Spinal cord (tissue), 10 donors: ENCODE measurements at places on chromosomes 2 and 18. TPM values are rescaled to one million over a fixed set of nuclear protein-coding genes. Genes with fewer than 3 reads are reported as not detected.

- H3K4me3 ChIP-seq: no peak overlapping the region
- no peaks in the 10 kb centered on the region for H3K36me3 ChIP-seq
- no peaks in the 10 kb centered on the region for H3K27me3 ChIP-seq
- peaks cover 3% of the 10 kb centered on the region for H3K4me1 ChIP-seq
- DNase-seq: no peak
These were observed 49.6 kb upstream of the KLF7 start for GRCh38 chr2:207215308-207215707.

The PNO1 gene
- 14.8 TPM for polyA plus RNA-seq

The TUBA3E gene
- polyA plus RNA-seq: not detected

The IFIH1 gene
- 6.1 TPM for polyA plus RNA-seq

The PPP1R1C gene
- polyA plus RNA-seq: 9.7 TPM

- DNase-seq: no peak
- H3K27me3 ChIP-seq: no peaks in the 10 kb centered on the region
- H3K4me3 ChIP-seq: no peak overlapping the region
- no peak overlapping the region for H3K27ac ChIP-seq
These were observed 14.1 kb upstream of the FHOD3 start for GRCh38 chr18:36283448-36283847.

The CD28 gene
- 0.78 TPM for polyA plus RNA-seq

- no peaks in the 10 kb centered on the region for H3K36me3 ChIP-seq
- H3K4me1 ChIP-seq: no peaks in the 10 kb centered on the region
- H3K27me3 ChIP-seq: no peaks in the 10 kb centered on the region
These were observed 308.9 kb upstream of the ATP5MC3 start for GRCh38 chr2:175490360-175490791.

DNA sequence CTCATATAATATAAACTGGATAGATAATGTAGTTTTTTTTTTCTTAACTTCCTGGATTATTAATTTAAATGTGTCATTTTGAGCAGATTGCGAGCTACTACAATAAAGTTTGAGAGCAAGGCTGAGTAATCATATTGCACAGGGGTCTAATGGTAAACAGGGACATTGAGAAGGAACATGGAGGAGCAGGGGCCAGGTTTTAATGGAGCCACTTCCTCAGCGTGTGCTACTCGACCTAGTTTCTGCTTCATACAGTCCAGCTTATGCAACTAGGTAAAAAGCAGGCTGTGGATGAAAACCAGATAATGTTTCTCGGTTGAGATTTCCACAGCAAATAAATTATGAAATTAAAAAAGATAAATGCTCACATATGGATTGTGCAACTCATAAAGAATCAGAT is 1915.7 kb upstream of the CELF4 start:
- no peaks in the 10 kb centered on the region for H3K36me3 ChIP-seq
- no peaks in the 10 kb centered on the region for H3K4me1 ChIP-seq
- no peaks in the 10 kb centered on the region for H3K27me3 ChIP-seq
- no peak overlapping the region for H3K4me3 ChIP-seq
- DNase-seq: no peak
- no peak overlapping the region for H3K27ac ChIP-seq

The KIF5C gene
- 197 TPM for polyA plus RNA-seq

The GALR1 gene
- 1.4 TPM for polyA plus RNA-seq

The CMPK2 gene
- 6.6 TPM for polyA plus RNA-seq

- no peaks in the 10 kb centered on the region for H3K27me3 ChIP-seq
- H3K36me3 ChIP-seq: peaks cover 4% of the 10 kb centered on the region
- H3K27ac ChIP-seq: peak overlapping the region; percentile 75
These were observed 292.9 kb upstream of the CCDC68 start for GRCh38 chr18:55252053-55252675.

DNA sequence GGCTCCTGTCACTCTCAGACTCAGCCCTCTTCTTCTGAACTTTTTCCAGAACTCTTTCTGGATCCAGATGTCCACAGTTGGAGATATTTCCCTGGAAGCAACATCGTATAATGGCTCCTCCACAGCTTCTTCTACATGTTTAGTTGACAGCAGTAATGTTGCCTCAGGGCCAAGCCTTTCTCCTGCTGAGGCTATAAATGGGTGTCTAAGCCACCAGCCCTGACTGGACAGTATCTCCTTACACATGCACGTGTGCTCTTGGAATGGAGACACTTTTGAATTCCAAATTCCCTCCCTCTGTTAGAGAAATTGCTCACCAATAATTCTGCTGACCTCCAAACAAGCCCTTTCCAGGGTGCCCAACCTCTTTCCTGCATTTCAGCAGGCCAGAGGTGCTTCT is 156.2 kb upstream of the PIK3C3 start:
- H3K4me3 ChIP-seq: no peak overlapping the region
- no peak for DNase-seq
- H3K27ac ChIP-seq: no peak overlapping the region
- H3K36me3 ChIP-seq: no peaks in the 10 kb centered on the region
- H3K27me3 ChIP-seq: no peaks in the 10 kb centered on the region
- no peaks in the 10 kb centered on the region for H3K4me1 ChIP-seq

The ZNF892 gene
- polyA plus RNA-seq: 5.4 TPM

DNA sequence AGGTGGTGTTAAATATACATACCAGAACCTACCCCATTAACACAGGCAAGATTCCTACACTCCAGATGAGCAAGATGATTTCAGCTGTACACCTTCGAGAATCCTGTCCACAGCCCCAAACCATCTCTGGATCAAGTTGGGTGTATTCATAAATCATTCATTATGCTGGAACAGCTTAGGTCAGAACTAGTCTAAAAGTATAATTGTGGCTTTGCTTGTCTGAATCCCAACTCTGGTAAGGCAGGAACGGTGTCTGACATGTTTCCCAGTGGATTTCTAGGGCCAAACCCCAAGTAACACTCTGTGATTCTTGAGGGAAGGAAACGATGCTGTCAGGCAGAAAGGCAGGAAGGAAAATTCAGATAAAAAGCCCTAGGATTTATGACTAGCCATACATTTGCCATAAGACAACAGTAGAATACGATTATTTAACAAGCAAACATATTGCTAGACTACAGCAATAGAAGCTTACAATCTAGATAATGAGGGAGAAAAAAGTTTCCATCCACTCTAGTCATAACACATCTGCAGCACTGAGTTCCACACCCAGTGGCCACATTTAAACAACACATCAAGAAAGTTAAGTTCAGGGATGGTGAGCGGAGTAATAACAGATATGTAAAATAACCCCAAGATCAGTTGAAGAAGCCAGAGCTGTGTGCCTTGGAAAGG is 444.8 kb downstream of the RND3 start:
- H3K36me3 ChIP-seq: no peaks in the 10 kb centered on the region
- no peak for DNase-seq
- H3K27me3 ChIP-seq: no peaks in the 10 kb centered on the region
- H3K27ac ChIP-seq: no peak overlapping the region
- H3K4me3 ChIP-seq: no peak overlapping the region

The MBP gene
- 2,633 TPM for polyA plus RNA-seq

- no peaks in the 10 kb centered on the region for H3K27me3 ChIP-seq
- no peak for DNase-seq
- no peaks in the 10 kb centered on the region for H3K4me1 ChIP-seq
- H3K4me3 ChIP-seq: no peak overlapping the region
- H3K36me3 ChIP-seq: no peaks in the 10 kb centered on the region
- no peak overlapping the region for H3K27ac ChIP-seq
These were observed 930.6 kb downstream of the LRP1B start for GRCh38 chr2:141200191-141200590.

The HSBP1L1 gene
- polyA plus RNA-seq: 27.3 TPM

DNA sequence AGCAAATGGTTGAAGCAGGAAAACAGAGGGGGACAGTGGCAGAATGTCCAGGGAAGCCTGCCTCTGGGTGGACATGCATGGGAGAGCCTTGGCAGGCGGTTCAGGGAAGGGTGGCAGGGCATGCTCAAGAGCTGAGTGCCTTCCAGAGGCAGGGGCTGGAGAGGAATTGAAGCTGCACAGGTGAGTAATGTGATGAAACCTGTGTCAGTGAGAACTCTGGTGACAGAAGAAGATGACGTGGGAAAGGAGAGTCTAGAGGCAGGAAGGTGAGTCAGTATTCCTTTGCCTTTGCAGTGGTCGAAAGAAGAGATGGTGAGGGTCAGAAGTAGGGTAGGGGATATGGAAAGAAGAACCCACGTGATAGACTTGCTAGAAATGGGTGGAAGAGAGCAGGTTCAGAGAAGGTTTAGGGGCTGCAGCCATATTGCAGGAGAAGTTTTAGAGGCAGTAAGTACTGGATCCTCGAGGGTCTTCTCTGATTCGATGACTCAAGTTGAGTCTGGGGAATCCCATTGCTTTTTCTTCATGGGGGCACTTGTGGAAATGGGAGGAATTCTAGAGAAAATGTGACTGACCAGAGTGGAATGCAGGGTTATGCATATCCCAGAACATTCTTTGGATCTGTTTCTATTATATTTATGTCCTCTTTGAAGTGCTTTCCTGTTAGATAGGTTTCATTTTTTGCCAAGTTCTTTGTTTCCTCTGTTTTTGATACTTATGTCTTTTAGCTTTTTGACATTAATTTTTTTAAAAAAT is 37.4 kb downstream of the TMEM87B start:
- H3K27me3 ChIP-seq: no peaks in the 10 kb centered on the region
- H3K4me3 ChIP-seq: no peak overlapping the region
- peaks cover 16% of the 10 kb centered on the region for H3K36me3 ChIP-seq
- no peak overlapping the region for H3K27ac ChIP-seq
- DNase-seq: no peak

DNA sequence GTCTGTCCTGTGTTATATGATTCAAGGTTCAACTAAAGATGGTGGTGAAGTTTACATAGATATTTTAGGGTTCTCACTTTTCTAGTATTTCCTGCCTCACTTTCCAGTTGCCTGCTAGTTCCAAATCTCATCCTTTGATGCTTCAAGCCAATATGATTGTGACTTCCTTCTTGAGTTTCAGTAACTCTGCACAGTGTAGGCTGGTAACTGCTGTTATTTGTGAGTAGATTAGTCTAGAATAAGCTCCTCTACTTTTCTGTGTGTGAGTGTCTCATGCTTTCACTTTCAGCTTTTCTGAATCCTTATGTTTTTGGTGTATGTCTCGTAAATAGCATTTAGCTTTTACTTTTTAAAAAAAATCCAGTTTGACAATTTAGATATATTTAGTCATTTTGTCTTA is 42.6 kb downstream of the GALNT1 start:
- no peaks in the 10 kb centered on the region for H3K36me3 ChIP-seq
- no peak overlapping the region for H3K27ac ChIP-seq
- DNase-seq: no peak
- no peaks in the 10 kb centered on the region for H3K4me1 ChIP-seq
- H3K27me3 ChIP-seq: no peaks in the 10 kb centered on the region

- DNase-seq: peak; percentile 20
- no peaks in the 10 kb centered on the region for H3K27me3 ChIP-seq
- H3K4me3 ChIP-seq: no peak overlapping the region
- no peaks in the 10 kb centered on the region for H3K4me1 ChIP-seq
- no peak overlapping the region for H3K27ac ChIP-seq
These were observed 13.5 kb upstream of the LBH start for GRCh38 chr2:30217644-30218337.

GRCh38 chr18:79077181-79077580 is 8.0 kb downstream of the ATP9B start:
- peaks cover 11% of the 10 kb centered on the region for H3K36me3 ChIP-seq
- no peak overlapping the region for H3K4me3 ChIP-seq
- no peak overlapping the region for H3K27ac ChIP-seq
- H3K4me1 ChIP-seq: peaks cover 2% of the 10 kb centered on the region
- no peaks in the 10 kb centered on the region for H3K27me3 ChIP-seq

The RNF125 gene
- 5.2 TPM for polyA plus RNA-seq

DNA sequence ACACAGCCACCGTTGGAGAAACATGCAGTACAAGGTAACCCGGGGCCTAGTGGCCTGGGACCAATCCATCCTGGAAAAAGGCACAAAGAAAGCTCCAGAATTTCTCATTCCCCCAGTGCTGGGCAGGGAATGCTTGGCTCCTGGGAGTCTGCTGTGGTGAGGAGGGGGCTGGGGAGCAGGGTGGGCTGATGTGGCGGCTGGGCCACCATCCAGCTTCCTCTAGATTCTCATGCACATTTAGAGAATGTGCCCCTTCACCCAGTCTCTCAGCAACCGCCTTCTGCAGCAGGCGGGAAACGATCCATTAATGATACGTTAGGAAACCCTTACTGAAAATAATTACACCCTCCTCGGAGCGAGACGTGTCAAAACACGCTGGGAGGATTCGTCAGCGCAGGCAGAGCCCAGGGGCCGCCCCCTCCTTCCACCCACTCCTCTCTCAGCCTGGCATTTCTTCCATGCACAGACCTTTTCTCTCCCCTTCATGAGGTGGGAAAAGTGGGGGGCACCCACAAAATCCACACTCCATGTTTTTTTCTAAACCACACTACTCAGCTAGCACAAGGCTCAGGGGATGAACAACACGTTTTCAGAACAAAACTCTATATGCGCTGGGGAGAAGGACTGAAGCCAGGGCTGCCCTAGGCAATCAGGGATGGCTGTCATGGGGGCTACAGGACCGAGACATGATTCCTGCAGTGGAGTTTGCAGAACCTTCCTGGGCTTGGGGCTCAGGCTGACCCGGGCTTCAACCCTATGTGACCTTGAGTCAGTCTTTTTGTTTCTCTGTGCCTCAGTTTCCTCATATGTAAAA is 56.1 kb upstream of the SMAD7 start:
- no peak overlapping the region for H3K27ac ChIP-seq
- H3K36me3 ChIP-seq: no peaks in the 10 kb centered on the region
- no peak for DNase-seq
- H3K4me3 ChIP-seq: no peak overlapping the region
- H3K27me3 ChIP-seq: no peaks in the 10 kb centered on the region
